SJSA1 (cell line): ENCODE measurements at places on chromosomes 6 and 20. TPM values are rescaled to one million over a fixed set of nuclear protein-coding genes. Genes with fewer than 3 reads are reported as not detected.

The VSX1 gene
- not detected in 2 replicates for total RNA-seq

- DNase-seq = no peak
These were observed 87.4 kb upstream of the JAG1 start for GRCh38 chr20:10761232-10761631.

The CLVS2 gene
- not detected in 2 replicates for total RNA-seq

The BTNL2 gene
- not detected in 2 replicates for total RNA-seq

The SIRPA gene
- 2.4 and 4.7 TPM in 2 replicates for total RNA-seq

The UTRN gene
- 113 and 143 TPM in 2 replicates for total RNA-seq

GRCh38 chr6:34982424-34982852 lies 93.4 kb downstream of the ANKS1A start:
- no peak for DNase-seq

DNA sequence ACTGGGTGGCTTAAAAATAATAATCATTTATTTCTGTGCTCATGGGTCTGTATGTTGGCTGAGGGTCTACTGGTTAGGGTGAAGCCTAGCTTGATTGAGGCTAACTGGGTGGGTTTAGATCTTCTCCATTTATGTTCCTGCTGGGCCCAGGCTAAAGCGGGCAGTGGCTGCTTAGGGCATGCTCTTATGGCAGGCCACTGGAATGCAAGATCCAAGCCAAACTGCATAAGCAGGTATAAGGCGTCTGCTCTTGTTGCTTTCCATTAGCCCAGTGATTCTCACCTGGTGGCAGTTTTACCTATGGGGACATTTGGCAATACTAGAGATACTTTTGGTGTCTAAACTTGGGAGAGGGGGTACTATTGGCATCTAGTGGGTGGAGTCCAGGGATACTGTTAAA lies 44.5 kb downstream of the QKI start:
- no peak for DNase-seq

- DNase-seq = no peak
These were observed 6.6 kb downstream of the CDC25B start for GRCh38 chr20:3802524-3803239.

DNA sequence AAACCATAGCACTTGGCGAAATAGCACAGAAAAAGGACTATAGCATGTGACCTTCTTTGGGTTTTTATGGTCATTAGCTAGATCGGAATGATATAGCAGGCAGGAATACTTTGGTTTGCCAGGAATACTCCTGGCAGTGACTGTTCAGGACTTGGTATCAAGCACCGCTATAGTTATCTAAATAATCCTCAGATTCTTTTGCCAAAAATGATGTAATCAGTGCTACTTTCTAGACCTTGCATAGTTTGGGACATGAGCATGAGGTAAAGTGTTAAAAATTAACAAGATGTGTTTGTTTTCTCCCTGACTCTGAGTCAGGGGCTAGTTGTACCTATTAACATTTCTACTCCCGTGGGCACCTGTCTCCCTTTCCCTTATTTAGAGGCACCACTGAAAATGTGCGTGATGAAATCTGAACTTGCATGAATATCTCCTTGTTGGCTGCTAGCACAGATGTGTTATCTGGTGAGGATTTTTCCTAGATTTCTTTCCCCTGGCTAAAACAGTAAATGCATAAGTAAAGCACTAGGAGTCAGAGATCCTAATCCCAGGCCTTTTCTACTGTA lies 511.0 kb downstream of the CDKAL1 start:
- DNase-seq = no peak

- DNase-seq = no peak
These were observed 4.1 kb downstream of the PLCB4 start for GRCh38 chr20:9072861-9073500.

GRCh38 chr6:107801173-107801886 lies 22.8 kb downstream of the SCML4 start:
- no peak for DNase-seq

GRCh38 chr20:24823176-24823784 lies 125.8 kb upstream of the CST7 start:
- no peak for DNase-seq

The PARD6B gene
- total RNA-seq = 1.8 and 2.8 TPM in 2 replicates

- no peak for DNase-seq
These were observed 7.4 kb upstream of the SSTR4 start for GRCh38 chr20:23027721-23028120.

DNA sequence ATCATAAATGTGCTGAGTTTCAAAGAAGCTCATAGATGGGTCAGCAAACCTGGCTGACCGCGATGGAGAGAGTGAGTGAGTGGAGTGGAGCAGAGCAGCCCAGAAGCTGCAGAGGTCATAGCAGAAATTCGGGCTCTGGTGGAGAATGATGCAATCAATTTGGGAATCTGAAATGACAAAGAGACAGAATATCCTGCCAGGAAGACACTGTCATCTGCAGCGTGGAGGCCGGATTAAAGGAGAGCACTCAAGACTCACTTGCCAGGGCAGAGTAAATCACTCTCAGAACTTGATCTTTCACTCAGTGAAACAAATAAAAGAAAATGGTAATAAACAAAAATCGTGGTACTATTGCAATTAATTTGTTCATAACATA lies 109.6 kb upstream of the RREB1 start:
- DNase-seq = no peak

GRCh38 chr6:127737768-127738167 lies 160.8 kb downstream of the C6orf58 start:
- no peak for DNase-seq

GRCh38 chr6:69026715-69027114 lies 391.6 kb downstream of the ADGRB3 start:
- no peak for DNase-seq

The ZNF165 gene
- 0.08 TPM in 1 of 2 replicates, not detected in the other for total RNA-seq

The LHFPL5 gene
- total RNA-seq = not detected in 2 replicates

- DNase-seq = no peak
These were observed 275.3 kb upstream of the CITED2 start for GRCh38 chr6:139649732-139650131.

- no peak for DNase-seq
These were observed 11.2 kb downstream of the TFEB start for GRCh38 chr6:41724228-41724580.

The NOX3 gene
- not detected in 2 replicates for total RNA-seq

DNA sequence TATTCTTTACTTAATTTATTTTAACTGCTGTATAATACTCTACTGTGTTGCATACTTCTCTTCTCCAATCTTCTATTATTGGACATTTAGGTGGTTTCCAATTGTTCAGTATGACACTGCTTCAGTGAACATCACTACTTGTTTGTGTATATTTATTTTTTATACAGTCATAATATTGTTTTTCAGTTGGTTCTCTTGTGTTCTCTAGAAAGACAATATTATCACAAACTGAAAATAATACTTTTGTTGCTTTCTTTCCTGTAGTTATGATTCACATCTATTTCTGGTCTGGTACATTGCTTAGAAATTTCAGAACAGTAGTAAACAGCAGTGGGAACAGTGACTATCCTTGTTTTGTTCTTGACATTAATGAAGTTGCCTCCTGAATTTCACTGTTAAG lies 62.8 kb upstream of the GTSF1L start:
- no peak for DNase-seq

DNA sequence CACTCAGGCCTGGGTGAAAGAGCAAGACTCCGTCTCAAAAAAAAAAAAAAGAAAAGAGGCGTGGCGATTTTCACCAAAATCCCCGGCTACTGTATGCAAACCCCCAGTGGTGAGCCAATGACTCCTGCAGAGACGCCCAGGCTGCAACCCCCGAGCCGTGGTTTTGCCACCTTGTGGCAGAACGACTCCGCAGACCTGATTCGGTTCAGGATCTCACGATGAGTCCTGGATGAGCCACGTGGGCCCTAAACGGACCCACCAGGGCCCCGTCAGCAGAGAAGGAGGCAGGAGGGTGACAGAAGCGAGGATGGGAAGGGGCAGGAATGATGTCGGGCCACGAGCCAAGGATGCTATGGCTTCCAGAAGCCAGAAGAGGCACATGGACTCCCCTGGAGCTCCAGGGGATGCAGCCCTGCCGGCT lies 42.5 kb downstream of the SLC2A4RG start:
- no peak for DNase-seq

GRCh38 chr20:13877793-13878192 lies 93.0 kb downstream of the NDUFAF5 start:
- DNase-seq = no peak

GRCh38 chr6:63272397-63272796 lies 47.4 kb downstream of the LGSN start:
- DNase-seq = no peak

The SERPINB6 gene
- total RNA-seq = 130 and 144 TPM in 2 replicates

The MRPL18 gene
- 154 and 179 TPM in 2 replicates for total RNA-seq

GRCh38 chr20:20959031-20959755 lies 147.0 kb downstream of the LINC00237 start:
- DNase-seq = no peak

DNA sequence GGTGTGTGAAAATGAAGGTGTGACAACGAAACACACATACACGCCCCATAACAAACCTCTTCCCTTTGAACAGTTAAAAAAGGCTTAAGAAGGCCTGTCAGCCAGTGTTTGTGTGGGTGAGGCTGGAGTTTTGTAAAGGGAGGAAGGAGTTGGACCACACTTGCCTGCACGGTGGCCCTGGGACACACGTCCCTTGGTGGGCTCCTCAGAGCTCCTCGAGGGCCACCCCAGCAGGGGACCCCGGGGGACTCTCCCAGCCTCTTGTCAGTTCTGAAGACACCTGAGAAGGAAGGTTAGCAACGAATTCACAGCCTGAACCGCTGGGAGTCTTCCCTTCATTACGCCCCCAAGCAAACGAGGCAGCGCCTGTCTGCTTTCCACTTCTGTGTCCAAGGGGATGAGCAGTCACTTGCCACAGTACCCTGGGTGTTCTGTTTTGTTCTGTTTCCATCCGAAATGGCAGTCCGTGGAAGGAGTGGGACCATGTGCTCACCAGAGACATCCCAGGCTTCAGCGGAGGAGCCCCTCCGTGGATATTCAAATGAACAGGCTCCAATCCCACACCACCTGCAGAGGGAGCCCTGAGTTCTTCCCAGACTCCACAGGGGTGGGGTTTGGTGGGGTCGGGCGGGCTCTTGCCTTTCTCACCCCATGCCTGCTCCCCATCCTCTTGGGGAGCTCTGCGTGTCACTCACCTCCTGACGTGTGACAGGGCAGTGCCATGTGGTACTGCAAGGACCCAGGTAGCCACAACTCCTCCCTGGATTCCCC lies 68.6 kb downstream of the NRN1 start:
- DNase-seq = no peak

The BACH2 gene
- 1.3 and 1.4 TPM in 2 replicates for total RNA-seq

The TNXB gene
- total RNA-seq = 0.66 TPM in 1 of 2 replicates, not detected in the other

DNA sequence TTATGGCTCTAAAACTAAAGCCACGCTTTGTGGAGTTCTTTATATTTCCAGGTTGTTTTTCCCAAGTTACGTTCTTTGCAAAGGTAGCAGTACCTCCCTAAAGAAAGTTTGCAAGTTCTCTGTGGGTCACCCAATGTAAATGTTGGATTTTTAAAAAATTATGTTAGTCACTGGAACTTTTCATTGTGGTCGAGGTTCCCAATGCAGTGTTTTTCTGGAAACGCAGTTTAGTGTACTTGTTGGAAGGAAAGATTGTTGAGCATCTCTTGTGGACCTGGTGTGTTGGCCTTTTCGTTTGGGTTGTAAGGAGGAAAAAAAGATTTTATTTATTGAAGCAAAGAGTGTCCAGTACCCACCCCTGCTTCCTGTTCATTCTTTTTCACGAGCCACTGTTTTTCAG lies 1.4 kb downstream of the TOP1 start:
- peak; percentile 20 for DNase-seq

GRCh38 chr6:51514748-51515402 lies 572.5 kb downstream of the PKHD1 start:
- no peak for DNase-seq

- no peak for DNase-seq
These were observed 1.6 kb upstream of the TFAP2B start for GRCh38 chr6:50816947-50817645.

The CRISP2 gene
- total RNA-seq = not detected in 2 replicates

GRCh38 chr6:14429396-14429795 lies 311.8 kb downstream of the CD83 start:
- no peak for DNase-seq

- DNase-seq = no peak
These were observed 859 bp upstream of the BIRC7 start for GRCh38 chr20:63234693-63235398.

The SH3BGRL2 gene
- total RNA-seq = 4.7 and 6.8 TPM in 2 replicates

DNA sequence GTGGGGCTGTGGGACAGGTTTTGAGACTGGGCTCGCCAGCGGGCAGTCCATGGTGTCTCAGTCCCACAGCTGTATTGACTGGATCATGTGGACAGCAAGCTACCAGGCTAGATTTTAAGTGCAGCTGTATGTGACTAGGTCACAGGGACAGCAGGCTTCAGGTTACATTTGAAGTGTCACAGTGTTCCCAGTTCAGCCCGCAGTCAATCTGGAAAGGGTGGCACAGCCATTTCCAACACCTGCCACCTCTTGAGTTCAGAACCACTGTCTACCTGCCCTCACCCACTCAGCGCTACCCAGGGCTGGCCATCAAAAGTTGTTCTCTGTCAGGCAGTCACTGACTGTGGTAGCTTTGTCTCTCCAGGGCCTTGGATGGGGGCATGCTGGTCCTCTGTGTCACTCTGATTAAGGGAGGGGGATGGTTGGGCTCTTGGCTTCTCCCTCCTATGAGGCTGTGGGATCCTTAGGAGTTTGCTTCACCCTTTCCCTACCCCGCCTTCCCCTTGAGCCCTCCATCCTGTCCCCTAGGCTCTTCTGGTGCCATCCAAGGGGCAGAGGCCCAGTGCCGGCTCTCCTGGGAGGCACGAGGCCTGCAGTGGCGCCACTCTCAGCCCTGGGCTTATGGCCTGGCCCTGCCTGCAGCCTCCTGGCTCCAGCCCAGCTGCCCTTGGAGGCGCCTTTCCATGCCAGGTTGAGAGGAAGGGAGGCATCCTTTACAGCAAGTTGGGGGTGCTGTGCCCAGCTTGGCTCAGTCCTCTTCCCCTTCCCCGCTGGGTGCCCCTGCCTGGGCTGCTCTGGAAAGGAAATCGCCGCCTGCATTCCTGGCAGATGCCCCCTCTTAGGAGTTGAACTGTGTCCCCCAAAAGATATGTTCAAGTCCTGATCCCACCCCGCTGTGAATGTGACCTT lies 44.9 kb downstream of the PNLDC1 start:
- no peak for DNase-seq

DNA sequence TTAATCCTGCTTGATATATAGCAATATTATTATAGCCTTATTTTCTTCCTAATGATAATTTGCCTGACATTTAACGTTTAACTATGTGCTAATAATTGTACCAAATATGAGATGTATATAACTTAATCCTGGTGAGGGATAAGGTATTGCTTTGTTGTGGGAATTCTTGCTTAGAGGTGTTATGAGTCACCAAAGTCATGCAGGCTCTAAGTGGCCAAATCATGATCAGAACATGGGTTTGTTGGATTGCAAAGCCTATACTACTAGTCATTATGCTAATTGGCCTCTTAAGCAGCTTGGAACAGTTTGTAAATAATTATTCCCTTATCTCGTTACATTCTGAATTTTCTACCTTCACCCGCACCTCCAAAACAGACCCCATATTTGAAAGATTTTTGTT lies 21.9 kb upstream of the C6orf141 start:
- DNase-seq = no peak

DNA sequence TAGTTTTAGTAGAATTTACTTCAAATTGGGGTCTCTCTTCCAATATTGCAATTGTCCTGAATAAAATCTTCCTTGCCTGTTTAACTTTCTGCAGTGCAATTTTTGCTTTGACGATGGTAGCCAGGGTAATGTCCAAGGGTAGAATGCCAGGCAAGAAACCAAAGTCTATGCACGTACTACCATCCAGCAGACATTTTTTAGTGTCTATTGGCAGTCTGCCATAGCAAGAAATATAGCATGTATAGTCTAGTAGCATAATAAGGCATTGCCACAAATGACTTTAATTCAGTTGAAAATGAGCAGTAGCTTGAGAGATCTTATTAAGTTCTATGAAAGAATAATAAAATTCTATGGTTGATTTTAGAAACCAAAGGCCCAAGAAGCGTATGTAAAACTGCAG lies 62.3 kb upstream of the KCNQ5 start:
- DNase-seq = no peak
